NCI-H69 (cell line): ENCODE measurements at places on chromosomes 2 and 18.
A peak's percentile ranks its signal among the peaks of the same experiment; 100 is the strongest.

GRCh38 chr2:65678779-65679391 lies 246.5 kb upstream of the SPRED2 start:
- DNase-seq = no peak

DNA sequence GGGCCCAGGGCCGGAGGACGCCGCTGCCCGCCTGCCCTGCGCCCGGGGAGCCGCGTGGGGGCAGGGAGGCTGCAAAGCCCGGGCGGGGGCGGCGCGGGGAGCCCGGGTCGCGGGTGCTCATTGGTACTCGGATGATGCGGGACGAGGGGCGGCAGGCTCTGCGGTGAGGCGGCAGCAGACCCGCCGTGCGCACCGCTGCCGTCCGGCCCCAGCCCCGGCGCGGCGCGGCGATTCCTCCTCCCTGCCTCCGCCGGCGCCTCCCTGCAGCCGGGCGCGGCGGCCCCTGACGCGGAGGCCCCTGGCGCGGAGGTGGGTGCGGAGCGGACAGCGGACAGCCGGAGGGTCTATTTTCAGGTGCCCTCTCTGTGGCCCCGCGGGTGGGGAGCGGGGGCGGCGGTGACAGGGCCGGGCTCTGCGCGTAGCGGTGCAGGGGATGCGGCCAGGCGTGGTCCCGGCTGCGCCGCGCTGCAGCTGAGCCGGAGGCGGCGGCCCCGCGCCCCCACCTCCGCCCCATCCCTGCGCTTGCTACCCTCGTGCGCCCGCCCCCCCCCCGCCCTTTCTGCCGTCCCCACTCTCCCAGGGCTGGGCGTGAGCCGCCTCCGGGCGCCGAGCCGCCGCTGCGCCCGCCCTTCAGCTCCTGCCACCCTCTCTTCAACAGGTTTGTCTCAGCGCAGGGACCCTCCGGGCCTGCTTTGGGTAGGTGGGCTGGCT lies 640 bp downstream of the SPTBN1 start:
- peak; percentile 73 for DNase-seq

DNA sequence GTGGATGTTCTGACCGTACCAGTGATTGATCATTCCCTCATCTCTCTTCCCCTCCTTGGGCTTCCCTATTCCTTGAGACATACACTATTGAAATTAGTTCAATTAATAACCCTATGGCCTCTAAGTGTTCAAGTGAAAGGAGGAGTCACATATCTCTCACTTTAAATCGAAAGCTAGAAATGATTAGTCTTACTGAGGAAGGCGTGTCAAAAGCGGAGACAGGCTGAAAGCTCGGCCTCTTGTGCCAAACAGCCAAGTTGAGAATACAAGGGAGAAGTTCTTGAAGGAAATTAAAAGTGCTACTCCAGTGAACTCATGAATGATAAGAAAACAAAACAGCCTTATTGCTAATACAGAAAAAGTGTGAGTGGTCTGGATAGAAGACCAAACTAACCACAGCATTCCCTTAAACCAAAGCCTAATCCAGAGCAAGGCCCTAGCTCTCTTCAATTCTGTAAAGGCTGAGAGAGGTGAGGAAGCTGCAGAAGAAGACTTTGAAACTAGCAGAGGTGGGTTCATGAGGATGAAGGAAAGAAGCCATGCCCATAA lies 144.4 kb upstream of the LYPD6 start:
- no peak for DNase-seq

GRCh38 chr2:175837046-175837445 lies 165.0 kb downstream of the LNPK start:
- no peak for DNase-seq

DNA sequence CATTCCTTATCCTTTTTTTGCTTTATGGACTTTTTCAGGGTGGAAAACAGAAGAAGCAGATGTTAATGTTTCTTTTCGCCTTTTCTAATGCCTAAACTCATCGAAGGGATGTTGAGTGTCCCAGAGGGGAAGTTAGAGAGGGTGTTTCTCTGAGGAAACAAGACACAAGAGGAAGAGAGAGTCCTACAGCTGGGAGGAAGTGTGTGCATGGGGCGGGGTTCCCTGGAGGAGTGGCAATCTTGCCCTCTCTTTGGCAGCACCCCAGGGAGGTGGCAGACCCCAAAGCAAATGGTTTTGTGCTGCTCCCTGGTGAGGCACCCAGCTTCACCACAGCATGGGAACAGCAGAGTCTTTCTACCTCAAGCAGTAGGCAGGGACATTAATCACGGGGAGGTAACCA lies 377.6 kb downstream of the RND3 start:
- DNase-seq = no peak

DNA sequence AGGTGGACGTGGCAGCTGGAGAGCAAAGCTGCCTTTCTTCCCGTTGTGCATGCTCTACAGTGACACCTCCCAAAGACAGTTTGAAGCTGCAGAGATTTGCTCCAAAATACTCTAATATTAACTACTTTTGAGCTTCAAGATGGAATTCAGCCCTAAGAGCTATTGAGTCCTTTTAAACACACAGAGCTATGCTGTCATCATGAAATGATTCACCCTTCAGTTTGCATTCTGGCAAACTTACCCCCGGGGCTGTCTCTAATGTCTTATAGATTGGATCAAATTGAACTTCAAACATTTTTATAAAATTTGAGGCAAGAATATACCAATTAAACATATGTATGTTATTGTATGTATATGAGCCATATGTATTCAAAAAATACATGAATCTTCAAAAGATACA lies 110.7 kb upstream of the EFEMP1 start:
- no peak for DNase-seq

DNA sequence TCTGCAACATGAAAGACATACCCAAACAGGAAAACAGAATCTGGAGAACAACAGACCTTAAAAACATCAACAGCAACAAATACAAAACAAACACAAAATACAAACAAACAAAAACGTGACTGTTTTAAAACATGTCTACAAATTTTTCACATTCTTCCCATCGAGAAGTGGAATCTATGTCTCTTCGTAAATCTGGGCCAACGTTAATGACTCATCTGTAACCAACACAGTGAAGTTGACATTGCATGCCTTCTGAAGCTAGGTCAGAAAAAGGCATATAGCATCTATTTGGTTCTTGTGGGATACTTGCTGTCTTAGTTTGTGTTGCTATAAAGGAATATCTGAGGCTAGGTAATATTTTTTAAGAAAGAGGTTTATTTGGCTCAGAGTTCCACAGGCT lies 269.0 kb upstream of the FBXO11 start:
- DNase-seq = no peak

GRCh38 chr2:216730871-216731270 lies 35.5 kb upstream of the IGFBP5 start:
- DNase-seq = no peak

GRCh38 chr2:73907840-73908452 lies 15.1 kb downstream of the ACTG2 start:
- peak; percentile 90 for DNase-seq

DNA sequence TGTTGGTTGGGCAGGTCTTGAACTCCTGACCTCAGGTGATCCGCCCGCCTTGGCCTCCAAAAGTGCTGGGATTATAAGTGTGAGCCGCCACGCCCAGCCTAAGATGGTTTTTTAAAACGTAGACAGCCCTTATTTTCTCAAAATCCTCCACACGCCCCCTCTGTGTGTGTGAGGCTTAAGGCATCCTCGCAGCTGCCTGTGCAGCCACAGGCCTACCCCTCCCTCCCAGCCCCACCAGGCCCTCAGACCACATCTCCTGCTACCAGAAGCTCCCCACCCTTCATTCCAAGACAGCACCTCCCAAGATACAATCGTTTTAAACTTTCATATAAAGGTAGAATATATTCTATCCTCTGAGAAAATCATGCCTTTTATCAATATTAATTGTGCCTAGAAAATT lies 4.8 kb downstream of the ANO7 start:
- DNase-seq = no peak

DNA sequence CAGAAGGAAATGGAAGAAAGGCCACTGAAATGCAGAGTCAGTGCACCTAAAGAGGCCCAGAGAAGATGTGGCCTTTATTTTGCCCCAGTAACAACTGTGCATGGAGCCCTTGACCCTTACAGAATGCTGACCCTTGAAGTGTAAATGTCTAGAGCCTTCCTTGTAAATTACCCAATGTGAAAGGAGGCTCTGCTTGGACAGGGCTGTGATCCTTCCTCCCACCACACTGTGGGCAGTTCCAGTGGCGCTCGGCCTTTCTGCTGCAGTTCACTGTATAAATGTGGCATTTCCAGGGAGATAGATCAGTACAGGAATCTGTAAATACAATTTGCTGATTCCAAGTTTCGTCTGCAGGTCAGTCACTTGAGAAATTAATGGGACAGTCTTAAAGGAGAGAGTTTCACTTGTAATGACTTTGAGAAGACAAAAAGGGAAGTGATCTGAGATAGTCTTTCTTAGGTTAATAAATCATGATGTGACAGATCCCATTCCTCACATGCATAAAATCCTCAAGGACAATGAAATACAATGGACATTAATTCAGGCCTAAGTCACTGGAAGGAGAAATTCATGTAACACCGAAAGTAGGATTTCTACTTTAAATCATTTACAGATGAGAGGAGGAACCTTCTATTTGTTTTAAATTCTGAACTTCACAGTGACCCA lies 133.8 kb upstream of the LMAN1 start:
- no peak for DNase-seq

GRCh38 chr2:100285691-100286090 lies 36.6 kb downstream of the LONRF2 start:
- DNase-seq = no peak

GRCh38 chr2:198065322-198065721 lies 260.9 kb downstream of the PLCL1 start:
- no peak for DNase-seq

DNA sequence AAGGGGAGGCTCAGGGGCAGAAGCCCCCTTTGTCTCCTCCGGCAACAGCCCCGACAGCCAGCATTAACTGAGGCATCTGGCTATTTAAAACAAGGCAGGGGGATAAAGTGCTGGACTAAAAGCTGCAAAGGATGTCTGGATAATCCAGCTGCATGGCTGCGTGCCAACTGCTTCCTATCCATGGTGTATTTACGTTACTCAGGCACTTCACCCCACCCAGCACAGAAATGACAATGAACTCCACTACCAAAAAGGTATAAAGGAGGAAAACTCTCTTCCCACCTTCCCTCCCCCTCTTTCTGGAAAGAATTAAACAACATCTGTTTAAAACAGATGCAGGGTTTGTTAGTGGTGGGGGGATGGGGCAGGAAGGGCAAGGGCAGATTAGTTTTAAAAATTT lies 82.5 kb downstream of the SPRED2 start:
- DNase-seq = peak; percentile 82

GRCh38 chr18:69387186-69387585 lies 13.5 kb upstream of the DOK6 start:
- DNase-seq = peak; percentile 81

DNA sequence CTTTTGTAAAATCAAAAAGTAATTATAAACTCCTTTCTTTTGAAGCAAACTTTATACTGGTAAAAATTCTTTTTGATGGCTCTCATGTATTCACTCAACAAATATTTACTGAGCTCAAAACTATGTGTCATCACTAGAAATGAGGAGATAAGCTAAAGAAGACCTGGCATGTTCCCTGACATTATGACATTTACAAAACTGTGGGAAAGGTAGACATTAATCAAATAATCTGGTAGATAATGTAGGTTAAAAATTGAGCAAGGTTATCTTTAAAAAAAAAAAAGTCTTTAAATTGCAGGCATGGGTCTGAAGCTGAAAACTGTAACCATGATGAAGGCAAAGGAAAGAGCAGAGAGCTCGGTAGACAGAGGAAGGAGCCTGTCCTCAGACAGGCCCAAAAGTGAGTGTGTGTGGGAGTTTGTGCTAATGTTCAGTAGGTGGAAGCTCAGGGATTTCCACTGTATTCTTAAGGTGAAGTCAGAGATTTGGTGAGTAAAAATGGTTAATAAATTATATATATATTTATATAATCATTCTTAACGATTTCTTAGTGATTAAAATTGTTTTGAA lies 612.9 kb downstream of the LRP1B start:
- DNase-seq = no peak

DNA sequence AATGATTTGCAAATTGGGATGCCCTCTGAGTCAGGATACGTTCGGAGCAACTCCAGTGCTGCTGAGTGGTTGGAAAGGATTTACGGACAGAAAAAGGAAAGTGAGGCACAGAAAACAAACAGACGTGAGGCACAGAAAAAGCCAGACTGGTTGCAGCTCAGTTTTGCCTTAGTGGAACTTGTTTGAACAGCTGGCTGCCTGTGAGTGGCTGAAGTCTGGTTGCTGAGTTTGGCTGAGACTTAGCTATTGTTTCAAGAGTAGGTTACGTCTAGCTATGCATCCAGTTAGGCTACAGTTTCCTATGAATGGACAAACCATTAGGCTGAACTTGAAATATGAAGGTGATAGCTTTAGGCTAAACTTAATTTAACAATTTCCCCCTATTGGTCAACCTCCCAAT lies 256.6 kb downstream of the VAPA start:
- peak; percentile 89 for DNase-seq

DNA sequence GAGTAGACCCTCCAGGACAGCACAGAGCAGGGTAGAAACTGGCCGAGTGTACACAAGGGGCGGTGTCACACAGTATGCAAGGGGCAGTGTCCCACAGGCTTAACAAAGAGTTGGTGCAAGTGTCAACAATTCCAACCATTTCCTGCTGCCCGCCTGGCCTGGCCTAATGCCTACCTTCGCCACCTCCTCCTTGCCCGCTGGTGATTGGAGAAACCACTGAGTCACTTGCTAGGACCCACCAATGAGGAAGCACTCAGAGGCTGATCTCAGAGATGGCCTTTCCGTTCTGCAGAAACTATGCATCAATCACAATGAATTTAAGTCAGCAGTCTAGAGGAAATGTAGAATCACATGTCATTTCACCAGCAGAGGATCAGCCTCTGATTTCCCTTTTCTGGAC lies 263.3 kb upstream of the PKDCC start:
- peak; percentile 11 for DNase-seq

GRCh38 chr2:191012845-191013681 lies 908 bp downstream of the STAT1 start:
- no peak for DNase-seq

DNA sequence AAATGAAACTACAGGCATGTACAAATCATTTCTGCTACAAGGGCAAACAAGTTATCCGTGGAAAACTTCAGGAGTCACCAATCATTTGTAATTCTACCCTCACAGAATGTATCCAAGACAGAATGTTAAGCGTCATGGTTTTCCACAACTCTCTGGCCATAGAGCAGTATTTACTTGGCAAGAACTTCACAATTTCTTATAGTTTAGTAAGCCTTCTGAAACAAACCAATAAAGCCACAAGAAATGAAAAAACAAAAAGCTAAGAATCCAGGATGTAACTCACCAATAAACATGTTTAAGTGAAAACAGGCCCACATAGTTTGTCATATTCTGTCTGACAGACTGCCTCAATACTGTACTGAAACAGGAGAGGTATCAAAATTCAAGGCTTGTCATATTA lies 70.3 kb downstream of the LNPK start:
- DNase-seq = no peak

GRCh38 chr2:129656081-129656598 lies 323.3 kb upstream of the RAB6C start:
- no peak for DNase-seq
